PC-3 (cell line): ENCODE measurements at places on chromosomes 5 and 9. TPM values are rescaled to one million over a fixed set of nuclear protein-coding genes. Genes with fewer than 3 reads are reported as not detected.
A peak's percentile ranks its signal among the peaks of the same experiment; 100 is the strongest.

SEMA4D gene
- 5.0 and 8.0 TPM in 2 replicates for total RNA-seq

SLC34A1 gene
- total RNA-seq, result 0.07 and 0.12 TPM in 2 replicates

- no peaks in the 10 kb centered on the region for H3K36me3 ChIP-seq
- H3K27me3 ChIP-seq, result no peaks in the 10 kb centered on the region
- no peak overlapping the region for H3K27ac ChIP-seq
Observed at GRCh38 chr5:146828385-146828784, 50.2 kb downstream of the PPP2R2B start.

- peak overlapping the region; percentile 70 for H3K27ac ChIP-seq
- peak; percentile 63 for DNase-seq
- H3K27me3 ChIP-seq, result no peaks in the 10 kb centered on the region
- H3K36me3 ChIP-seq, result no peaks in the 10 kb centered on the region
Observed at GRCh38 chr9:24881361-24881760, 335.7 kb upstream of the IZUMO3 start.
